IPS DF 6.9 (cell line): ENCODE measurements at places on chromosomes 7 and 10.
A peak's percentile ranks its signal among the peaks of the same experiment; 100 is the strongest.

DNA sequence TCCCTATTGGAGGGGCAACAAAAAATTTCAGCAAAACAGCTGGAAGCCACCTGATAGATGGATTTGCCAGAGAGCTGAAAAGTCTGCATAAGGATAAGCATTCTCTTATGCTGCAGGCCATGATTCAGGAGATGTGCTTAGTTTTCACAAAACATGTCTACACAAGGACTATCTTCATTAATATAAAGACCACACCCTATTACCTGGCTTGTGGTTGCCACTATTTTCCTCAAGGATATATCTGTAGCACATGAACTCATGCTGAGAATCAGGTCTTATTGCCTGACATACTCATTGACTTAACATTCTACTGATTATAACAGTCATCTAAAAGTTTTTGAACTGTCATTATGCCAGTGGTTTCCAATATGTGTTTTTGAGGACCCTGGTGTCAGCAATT lies 7.1 kb upstream of the COL17A1 start:
- no peaks in the 10 kb centered on the region for H3K27me3 ChIP-seq
- no peak overlapping the region for H3K4me3 ChIP-seq
- no peak for DNase-seq
- no peak overlapping the region for H3K27ac ChIP-seq
- peaks cover 4% of the 10 kb centered on the region; the same call in 1 of the 2 replicates for H3K4me1 ChIP-seq
- H3K36me3 ChIP-seq: no peaks in the 10 kb centered on the region

DNA sequence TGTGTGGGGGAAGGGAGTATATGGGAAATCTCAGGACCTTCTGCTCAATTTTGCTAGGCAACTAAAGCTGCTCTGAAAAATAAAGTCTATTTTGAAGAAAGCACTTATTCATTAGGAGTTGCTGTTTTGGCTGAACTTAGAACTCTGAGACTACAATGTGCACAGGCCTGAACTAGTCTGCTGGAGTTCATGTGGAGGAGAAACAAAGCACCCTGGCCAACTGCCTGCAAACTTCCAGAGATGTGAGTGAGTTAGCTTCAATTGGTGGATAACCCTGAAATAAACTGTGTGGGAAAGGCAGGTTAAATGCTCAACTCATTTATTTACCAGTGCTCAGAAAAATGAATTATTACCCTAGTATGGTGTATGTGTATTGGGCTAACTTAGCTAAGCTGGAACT lies 17.3 kb upstream of the FAM241B start:
- no peaks in the 10 kb centered on the region for H3K36me3 ChIP-seq
- no peaks in the 10 kb centered on the region for H3K4me1 ChIP-seq
- no peaks in the 10 kb centered on the region for H3K27me3 ChIP-seq
- no peak for DNase-seq
- H3K27ac ChIP-seq: no peak overlapping the region

DNA sequence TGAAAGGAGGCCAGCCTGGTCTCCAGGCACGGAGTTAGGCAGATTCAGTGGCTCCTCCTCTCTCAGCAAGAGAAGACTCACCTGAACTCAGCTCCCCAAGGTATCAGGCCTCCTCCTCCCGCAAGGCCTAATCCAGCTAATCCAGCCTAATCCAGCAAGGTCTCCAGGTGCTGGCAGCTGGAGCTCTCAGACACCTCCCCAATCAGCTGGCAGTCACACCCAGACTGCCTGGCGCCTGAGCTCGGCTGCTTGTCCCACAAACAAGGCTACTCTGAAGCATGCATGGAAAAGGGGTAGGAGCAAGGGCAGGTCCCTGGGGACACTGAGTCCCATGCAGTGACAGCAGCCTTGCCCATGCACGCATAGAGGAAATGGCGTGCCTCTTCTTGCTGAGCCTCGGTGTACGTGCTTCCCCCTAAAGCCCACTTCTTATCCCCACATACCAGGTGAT lies 3.3 kb upstream of the OPN4 start:
- no peak overlapping the region for H3K4me3 ChIP-seq
- H3K36me3 ChIP-seq: no peaks in the 10 kb centered on the region
- no peaks in the 10 kb centered on the region; the same call in 1 of the 2 replicates for H3K4me1 ChIP-seq
- no peak overlapping the region for H3K27ac ChIP-seq
- no peak for DNase-seq

GRCh38 chr10:44980309-44981171 lies 1.9 kb upstream of the DEPP1 start:
- H3K4me1 ChIP-seq: peaks cover 11% of the 10 kb centered on the region
- DNase-seq: no peak
- no peaks in the 10 kb centered on the region for H3K27me3 ChIP-seq
- no peak overlapping the region for H3K4me3 ChIP-seq
- H3K27ac ChIP-seq: no peak overlapping the region

DNA sequence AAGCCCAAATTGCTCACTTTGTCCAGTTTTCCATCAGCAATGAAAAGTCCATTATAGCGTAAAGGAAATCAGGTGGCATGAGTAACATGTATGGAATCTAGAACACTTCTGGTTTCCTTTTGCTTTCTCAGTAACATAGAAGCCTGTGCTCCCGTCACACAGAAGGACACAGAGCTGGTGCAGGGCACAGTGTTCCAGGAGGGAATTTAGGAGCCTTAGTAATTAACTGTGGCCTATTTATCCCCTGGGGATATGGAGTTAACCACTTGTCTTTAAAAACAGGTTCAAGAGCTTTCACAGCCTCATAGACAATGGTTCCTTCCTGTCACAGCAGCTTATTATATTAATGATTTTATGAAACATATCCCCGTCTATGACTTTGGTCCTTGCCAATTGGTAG lies 189.9 kb downstream of the NEBL start:
- no peaks in the 10 kb centered on the region for H3K27me3 ChIP-seq
- no peak for DNase-seq
- no peaks in the 10 kb centered on the region for H3K36me3 ChIP-seq
- H3K27ac ChIP-seq: no peak overlapping the region
- no peak overlapping the region for H3K4me3 ChIP-seq
- no peaks in the 10 kb centered on the region for H3K4me1 ChIP-seq

DNA sequence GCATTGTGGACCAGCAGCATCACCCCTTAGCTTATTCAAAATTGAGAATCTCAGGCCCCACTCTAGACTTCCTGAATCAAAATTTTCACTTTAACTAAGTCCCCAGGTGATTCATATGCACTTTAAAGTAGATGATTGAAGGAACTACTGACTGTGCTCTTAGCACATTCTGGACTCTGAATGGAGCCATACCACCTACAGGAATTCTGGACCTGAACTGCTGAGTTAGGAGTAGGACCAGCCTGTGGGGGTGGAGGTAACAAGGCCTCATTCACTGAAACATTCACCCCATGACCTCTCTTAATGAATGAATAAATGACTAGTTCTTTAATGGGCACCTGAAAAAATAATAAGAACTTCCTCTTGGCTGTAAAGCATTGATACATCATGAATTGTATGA lies 7.3 kb downstream of the PDK4 start:
- no peaks in the 10 kb centered on the region for H3K4me1 ChIP-seq
- no peak for DNase-seq
- H3K27ac ChIP-seq: no peak overlapping the region
- no peak overlapping the region for H3K4me3 ChIP-seq
- no peaks in the 10 kb centered on the region for H3K36me3 ChIP-seq

- no peaks in the 10 kb centered on the region for H3K4me1 ChIP-seq
- H3K27ac ChIP-seq: no peak overlapping the region
- H3K27me3 ChIP-seq: no peaks in the 10 kb centered on the region
- DNase-seq: no peak
- H3K36me3 ChIP-seq: no peaks in the 10 kb centered on the region
Measured at GRCh38 chr10:46530249-46531186, 25.9 kb downstream of the GPRIN2 start.

DNA sequence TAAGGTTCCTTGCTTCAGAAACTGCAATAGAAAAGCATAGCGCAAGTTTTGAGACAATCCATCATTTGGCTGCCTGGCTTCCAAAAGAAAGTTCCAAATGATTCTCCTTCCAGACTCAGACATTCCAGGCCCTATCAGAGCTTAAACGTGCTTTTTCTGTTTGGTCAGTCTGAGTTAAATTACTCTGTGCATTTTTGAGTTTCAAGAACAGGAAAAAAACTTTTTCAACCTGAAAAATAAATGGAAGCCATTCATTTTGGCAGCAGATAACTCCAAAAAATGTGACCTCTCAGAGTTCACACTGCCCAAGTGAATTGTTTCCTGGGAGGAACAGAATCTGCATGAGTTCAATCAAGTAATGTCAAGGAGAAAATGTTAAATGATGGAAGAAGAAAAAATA lies 354.2 kb downstream of the CXCL12 start:
- no peaks in the 10 kb centered on the region for H3K4me1 ChIP-seq
- H3K4me3 ChIP-seq: no peak overlapping the region
- no peaks in the 10 kb centered on the region for H3K27me3 ChIP-seq

- no peak for DNase-seq
- no peaks in the 10 kb centered on the region for H3K27me3 ChIP-seq
- no peaks in the 10 kb centered on the region for H3K4me1 ChIP-seq
- no peak overlapping the region for H3K27ac ChIP-seq
- H3K4me3 ChIP-seq: no peak overlapping the region
Measured at GRCh38 chr10:108545921-108546320, 1377.4 kb downstream of the XPNPEP1 start.

GRCh38 chr10:112365014-112365432 lies 8.9 kb upstream of the ACSL5 start:
- no peak for DNase-seq
- no peaks in the 10 kb centered on the region for H3K4me1 ChIP-seq
- no peaks in the 10 kb centered on the region for H3K36me3 ChIP-seq

GRCh38 chr10:45422207-45422865 lies 48.3 kb downstream of the ALOX5 start:
- DNase-seq: no peak
- H3K27me3 ChIP-seq: no peaks in the 10 kb centered on the region
- no peak overlapping the region for H3K4me3 ChIP-seq
- H3K36me3 ChIP-seq: no peaks in the 10 kb centered on the region

DNA sequence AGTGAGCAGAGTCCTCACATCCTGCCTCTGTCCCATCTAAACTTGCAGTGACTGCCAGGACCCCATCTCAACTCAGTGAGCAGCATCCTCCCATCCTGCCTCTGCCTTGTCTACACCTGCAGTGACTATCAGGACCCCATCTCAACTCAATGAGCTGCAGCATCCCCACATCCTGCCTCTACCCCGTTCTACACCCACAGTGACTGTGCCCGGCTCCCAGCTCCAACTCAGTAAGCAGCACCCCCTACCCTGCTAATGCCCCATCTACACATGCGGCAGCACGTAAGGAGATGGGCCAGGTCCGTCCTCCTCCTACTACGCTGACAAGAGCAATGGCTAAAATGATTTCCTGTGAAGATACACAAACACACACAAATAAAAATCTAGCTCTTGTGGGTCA lies 65.5 kb downstream of the TNS3 start:
- DNase-seq: no peak
- H3K27me3 ChIP-seq: no peaks in the 10 kb centered on the region
- H3K4me1 ChIP-seq: peaks cover 3% of the 10 kb centered on the region; the same call in 1 of the 2 replicates
- H3K36me3 ChIP-seq: no peaks in the 10 kb centered on the region

DNA sequence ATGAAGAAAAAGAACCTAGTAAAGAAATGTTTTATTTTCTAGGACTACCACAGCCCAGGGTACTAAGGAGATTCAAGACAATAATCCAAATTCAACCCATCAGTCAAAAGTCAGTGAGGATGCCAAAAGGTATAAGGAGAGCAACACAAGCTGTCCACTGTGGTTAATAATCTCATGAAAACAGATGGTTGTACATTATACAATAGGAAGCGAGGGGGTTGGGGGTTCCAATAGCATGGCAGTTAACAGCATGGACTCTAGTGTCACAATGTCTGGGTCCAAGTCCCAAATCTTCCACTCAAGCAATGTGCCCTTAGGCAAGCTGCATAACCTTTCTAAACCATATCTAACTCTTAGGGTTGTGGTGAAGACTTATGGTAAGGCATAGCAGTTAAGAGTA lies 35.1 kb downstream of the BRAF start:
- H3K4me1 ChIP-seq: no peaks in the 10 kb centered on the region
- no peaks in the 10 kb centered on the region for H3K27me3 ChIP-seq
- no peak overlapping the region for H3K27ac ChIP-seq
- no peak overlapping the region for H3K4me3 ChIP-seq
- no peak for DNase-seq

- no peaks in the 10 kb centered on the region for H3K36me3 ChIP-seq
- H3K4me3 ChIP-seq: peak overlapping the region; percentile 85
- no peaks in the 10 kb centered on the region for H3K4me1 ChIP-seq
- no peaks in the 10 kb centered on the region for H3K27me3 ChIP-seq
- DNase-seq: no peak
- no peak overlapping the region for H3K27ac ChIP-seq
Measured at GRCh38 chr7:156892081-156892800, 742 bp downstream of the LMBR1 start.

DNA sequence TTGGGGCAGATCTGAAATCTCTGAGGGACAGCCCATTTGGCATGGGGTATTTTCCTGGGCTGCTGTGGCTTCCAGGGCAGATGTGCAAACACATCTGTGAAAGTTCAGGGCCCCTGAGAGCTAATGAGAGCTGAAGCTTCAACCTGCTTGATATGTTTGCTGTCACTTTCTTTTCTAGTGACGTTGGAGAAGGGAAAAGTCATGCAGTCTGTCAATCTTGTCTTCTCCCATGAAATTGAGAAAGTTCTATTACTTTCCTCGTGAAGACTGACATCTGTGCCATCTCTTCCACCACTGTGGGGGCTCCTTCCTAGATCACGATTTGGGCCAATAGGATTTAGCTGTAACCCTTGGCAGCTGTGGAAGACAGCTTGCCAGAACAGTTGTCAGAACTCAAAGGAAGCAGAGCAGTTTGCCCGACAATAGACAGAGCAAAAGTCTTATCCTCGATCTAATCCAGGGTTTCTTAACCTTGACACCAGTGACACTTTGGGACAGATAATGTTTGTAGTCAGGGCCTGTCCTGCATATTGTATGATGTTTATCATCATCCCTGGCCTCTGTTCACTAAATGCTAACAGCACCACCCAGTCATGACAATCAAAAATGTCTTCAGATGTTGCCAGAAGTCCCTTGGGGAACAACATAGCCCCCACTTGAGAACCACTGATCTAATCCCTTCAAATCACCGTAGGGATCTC lies 586.5 kb downstream of the LRMDA start:
- no peaks in the 10 kb centered on the region for H3K36me3 ChIP-seq
- no peak overlapping the region for H3K27ac ChIP-seq
- no peaks in the 10 kb centered on the region for H3K4me1 ChIP-seq
- no peaks in the 10 kb centered on the region for H3K27me3 ChIP-seq
- no peak overlapping the region for H3K4me3 ChIP-seq
- DNase-seq: no peak

DNA sequence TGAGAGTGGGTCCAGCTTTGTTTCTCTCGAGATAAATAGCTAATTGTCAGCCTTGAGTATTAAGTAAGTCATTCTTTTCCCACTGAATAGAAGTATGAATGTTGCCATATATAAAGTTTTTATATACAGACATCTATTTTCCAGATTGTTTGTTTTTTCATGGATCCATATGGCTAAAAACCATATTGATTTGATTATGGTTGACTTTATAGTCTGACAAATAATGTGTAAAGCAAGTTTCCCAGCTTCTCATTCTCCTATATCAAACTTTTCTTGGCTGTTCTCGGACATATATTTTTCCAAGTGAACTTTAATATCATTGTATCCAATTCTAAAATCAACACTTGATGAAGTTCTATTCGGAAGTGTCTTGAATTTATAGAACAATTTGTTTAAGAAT lies 352.4 kb upstream of the MEOX2 start:
- no peaks in the 10 kb centered on the region for H3K27me3 ChIP-seq
- no peak for DNase-seq
- H3K36me3 ChIP-seq: no peaks in the 10 kb centered on the region
- no peak overlapping the region for H3K4me3 ChIP-seq
- no peaks in the 10 kb centered on the region for H3K4me1 ChIP-seq
